ENCODE measurements at places on chromosomes 4 and X. TPM values are rescaled to one million over a fixed set of nuclear protein-coding genes. Genes with fewer than 3 reads are reported as not detected.

DNA sequence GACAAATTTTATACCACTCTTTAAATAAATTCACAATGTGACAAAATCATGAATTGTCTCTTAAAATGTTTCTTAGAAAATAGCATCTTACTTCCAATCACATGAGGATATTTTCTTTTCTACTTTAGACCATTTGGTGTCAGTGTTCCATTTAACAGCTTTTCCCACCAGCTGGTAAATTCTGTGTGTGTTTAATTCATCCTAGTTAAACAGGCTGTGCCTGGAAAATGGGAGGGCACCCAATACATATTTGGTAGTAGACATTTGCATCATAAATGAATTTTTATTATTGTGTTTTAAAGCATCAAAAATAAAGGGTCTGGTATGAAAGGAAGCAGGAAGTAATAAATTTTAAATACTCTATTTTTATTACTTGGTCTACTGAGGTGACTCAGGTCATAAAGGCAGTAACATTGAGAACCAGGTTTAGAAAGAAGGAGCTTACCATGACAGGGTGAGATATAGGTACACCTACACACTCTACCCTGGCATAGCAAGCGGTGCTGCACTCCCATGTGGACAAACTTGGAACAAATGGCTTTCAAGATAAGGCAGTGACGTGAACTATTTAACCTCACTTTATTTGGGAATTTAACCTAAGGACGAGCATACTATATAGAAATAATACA is 344.5 kb downstream of the BMPR1B start:
- DNase-seq = no peak

- DNase-seq = no peak
These were observed 48.4 kb upstream of the MAP3K15 start for GRCh38 chrX:19563746-19564145.

DNA sequence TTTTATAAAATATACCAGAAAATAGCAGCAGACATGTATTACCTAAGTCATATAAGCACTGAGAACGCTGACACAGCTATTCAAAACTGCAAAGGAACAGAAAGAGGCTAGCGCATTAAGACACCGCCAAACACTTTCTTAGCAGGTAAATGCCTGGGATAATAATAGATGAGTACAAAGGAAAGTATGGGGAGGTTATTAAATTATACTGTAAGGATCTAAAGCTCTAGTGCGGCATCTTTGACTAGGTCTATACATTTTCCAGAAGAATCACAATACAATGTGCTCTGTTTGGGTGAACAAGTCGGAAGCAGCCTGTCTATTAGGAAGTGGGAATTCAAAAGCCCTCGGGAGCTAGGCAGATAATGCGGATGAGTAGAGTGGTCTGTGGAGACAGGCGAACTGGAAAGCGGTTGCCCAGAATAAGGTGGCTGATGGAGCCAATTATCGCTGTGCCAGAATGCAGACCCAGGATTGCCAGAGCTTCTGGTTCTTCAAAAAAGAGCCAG is 443.6 kb upstream of the TENM3 start:
- no peak for DNase-seq

DNA sequence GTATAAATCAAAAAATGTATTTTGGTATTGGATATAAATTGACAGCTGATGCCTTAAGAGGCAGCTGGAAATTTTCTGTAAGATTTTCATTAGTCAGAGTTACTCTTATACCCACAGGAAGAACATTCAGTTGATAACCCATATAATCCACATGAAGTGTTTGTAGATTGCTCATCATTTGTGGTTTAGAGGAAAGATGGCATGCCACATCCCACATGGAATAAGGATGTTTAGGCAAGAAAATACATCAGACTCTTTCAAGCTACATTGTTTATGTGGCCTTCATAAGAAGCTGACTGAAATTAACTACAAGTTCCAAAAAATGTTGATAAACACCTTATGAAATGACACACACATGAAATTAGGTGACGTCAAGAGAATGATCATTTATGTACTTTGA is 56.6 kb downstream of the AREG start:
- peak; percentile 75 for DNase-seq

The PRKG2 gene
- 0.74 TPM for polyA plus RNA-seq

DNA sequence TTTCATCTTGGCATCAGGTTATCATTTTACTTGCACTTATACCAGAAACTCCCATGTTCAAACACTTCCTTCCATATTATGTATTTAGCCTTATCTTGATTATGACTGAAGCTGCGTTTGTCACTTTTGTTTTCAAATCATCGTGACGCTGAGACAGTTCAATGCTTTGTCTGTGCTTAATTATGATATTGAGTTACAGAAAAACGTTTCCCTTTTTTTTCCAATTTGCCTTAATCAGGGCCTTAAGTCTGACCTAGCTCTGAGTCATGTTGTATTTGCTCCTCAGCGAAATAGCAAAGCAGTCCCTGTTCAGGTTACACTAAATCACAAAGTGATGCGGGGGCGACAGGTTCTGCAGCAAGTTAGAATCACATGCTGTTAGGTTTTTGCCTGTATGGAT is 254.7 kb downstream of the AFF2 start:
- no peak for DNase-seq

All from AG04450 (cell line).